ENCODE measurements at places on chromosomes 11 and 22. TPM values are rescaled to one million over a fixed set of nuclear protein-coding genes. Genes with fewer than 3 reads are reported as not detected.
A peak's percentile ranks its signal among the peaks of the same experiment; 100 is the strongest.

The OR52E8 gene
- total RNA-seq, result not detected

The MUC2 gene
- total RNA-seq, result not detected

The TYR gene
- not detected for total RNA-seq

The ANKK1 gene
- not detected for total RNA-seq

- peaks cover 24% of the 10 kb centered on the region for H3K4me1 ChIP-seq
- peaks cover 23% of the 10 kb centered on the region for H3K36me3 ChIP-seq
- H3K4me3 ChIP-seq, result no peak overlapping the region
- H3K27me3 ChIP-seq, result no peaks in the 10 kb centered on the region
Measured at GRCh38 chr11:32581556-32581955, 2.1 kb upstream of the EIF3M start.

- peak overlapping the region; percentile 70 for H3K27ac ChIP-seq
- no peak for DNase-seq
- H3K4me3 ChIP-seq, result no peak overlapping the region
- H3K36me3 ChIP-seq, result no peaks in the 10 kb centered on the region
- H3K27me3 ChIP-seq, result no peaks in the 10 kb centered on the region
Measured at GRCh38 chr11:132358573-132358953, 988.1 kb downstream of the NTM start.

GRCh38 chr22:25027959-25028840 is 75.7 kb downstream of the KIAA1671 start:
- H3K4me3 ChIP-seq, result no peak overlapping the region
- H3K27ac ChIP-seq, result no peak overlapping the region
- peaks cover 4% of the 10 kb centered on the region for H3K27me3 ChIP-seq
- no peaks in the 10 kb centered on the region for H3K36me3 ChIP-seq
- peak; percentile 33 for DNase-seq

DNA sequence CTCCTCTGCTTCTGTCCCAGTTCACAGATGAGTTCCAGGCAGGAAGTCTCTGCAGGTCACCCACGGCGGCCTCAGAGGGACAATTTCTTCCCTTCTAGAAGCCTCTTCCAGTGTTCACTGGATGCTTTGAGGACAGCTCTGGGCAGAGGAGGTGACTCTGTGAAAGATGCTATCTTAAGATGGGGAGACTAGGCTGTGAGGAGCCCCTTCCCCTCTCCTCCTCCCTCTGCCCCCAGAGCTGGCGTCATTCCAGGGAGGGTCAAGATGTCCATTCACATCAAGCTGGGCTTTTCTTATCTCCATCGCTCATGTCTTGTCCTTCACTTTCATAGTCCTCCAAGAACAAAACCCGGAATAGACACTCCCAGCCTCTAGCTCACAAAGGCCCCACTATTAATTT is 3.3 kb downstream of the APLNR start:
- no peak for DNase-seq
- H3K36me3 ChIP-seq, result no peaks in the 10 kb centered on the region
- H3K27ac ChIP-seq, result no peak overlapping the region
- H3K27me3 ChIP-seq, result peaks cover 65% of the 10 kb centered on the region
- H3K4me1 ChIP-seq, result peaks cover 7% of the 10 kb centered on the region

DNA sequence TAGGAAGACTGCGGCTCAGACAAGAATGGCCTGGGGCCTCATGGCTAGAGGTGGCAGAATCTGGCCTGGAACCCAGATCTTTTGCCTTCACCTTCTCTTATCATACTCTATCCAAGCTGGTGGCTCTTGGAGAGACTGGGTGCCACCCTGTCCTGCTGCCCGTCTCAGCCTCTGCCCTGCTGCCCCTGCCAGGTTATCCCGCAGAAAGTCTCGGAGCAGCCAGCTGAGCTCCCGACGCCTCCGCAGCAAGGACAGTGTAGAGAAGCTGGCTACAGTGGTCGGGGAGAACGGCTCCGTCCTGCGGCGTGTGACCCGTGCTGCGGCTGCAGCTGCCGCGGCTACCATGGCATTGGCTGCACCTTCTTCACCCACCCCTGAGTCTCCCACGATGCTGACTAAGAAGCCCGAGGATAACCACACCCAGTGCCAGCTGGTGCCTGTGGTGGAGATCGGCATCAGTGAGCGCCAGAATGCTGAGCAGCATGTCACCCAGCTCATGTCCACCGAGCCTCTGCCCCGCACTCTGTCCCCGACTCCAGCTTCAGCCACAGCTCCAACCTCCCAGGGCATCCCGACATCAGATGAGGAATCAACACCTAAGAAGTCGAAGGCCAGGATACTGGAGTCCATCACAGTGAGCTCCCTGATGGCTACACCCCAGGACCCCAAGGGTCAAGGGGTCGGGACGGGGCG is 5.9 kb downstream of the INCENP start:
- H3K4me1 ChIP-seq, result peaks cover 51% of the 10 kb centered on the region
- H3K27ac ChIP-seq, result no peak overlapping the region
- H3K27me3 ChIP-seq, result no peaks in the 10 kb centered on the region
- no peak overlapping the region for H3K4me3 ChIP-seq
- no peak for DNase-seq
- H3K36me3 ChIP-seq, result peaks cover 79% of the 10 kb centered on the region

GRCh38 chr22:39115977-39116621 is 19.1 kb downstream of the APOBEC3H start:
- peak overlapping the region; percentile 51 for H3K27ac ChIP-seq
- peaks cover 40% of the 10 kb centered on the region for H3K4me1 ChIP-seq
- H3K36me3 ChIP-seq, result no peaks in the 10 kb centered on the region
- H3K4me3 ChIP-seq, result no peak overlapping the region
- no peak for DNase-seq
- no peaks in the 10 kb centered on the region for H3K27me3 ChIP-seq

GRCh38 chr11:369336-370018 is at the start of gene B4GALNT4:
TSS of gene B4GALNT4 (plus strand) at chr11:369499. CDS start at chr11:369804, 305 bp downstream.
- peaks cover 8% of the 10 kb centered on the region for H3K4me1 ChIP-seq
- no peak for DNase-seq
- H3K27me3 ChIP-seq, result peaks cover 36% of the 10 kb centered on the region
- peak within 1 kb of the TSS; percentile 37 for H3K4me3 ChIP-seq

GRCh38 chr22:22771696-22772377 is 115.8 kb upstream of the IGLL5 start:
- no peaks in the 10 kb centered on the region for H3K36me3 ChIP-seq
- no peaks in the 10 kb centered on the region for H3K4me1 ChIP-seq
- peaks cover 18% of the 10 kb centered on the region for H3K27me3 ChIP-seq

DNA sequence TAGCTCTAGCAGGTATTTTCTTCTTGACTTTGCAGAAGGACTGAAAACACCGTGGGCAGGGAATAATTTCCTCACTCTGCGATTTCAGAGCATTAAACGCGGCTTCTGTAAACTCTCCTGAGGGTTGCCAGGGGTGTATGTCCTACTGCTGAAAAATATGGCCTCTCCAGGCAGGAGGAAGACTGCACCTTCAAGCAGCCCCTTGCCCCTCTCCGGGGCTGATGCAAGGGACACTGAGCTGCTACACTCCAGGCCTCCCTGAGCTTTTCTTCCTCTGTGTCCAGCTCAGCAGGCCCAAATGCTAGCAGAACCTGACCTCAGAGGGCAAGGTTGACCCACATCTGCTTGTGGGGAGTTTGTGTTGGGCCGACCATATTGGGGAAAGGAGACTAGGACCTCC is 2.2 kb downstream of the CD6 start:
- H3K27me3 ChIP-seq, result no peaks in the 10 kb centered on the region
- no peak for DNase-seq
- H3K4me1 ChIP-seq, result peaks cover 59% of the 10 kb centered on the region
- H3K36me3 ChIP-seq, result peaks cover 57% of the 10 kb centered on the region

GRCh38 chr22:37388538-37388937 is 38.7 kb downstream of the ELFN2 start:
- H3K4me1 ChIP-seq, result no peaks in the 10 kb centered on the region
- H3K36me3 ChIP-seq, result no peaks in the 10 kb centered on the region
- no peak for DNase-seq

DNA sequence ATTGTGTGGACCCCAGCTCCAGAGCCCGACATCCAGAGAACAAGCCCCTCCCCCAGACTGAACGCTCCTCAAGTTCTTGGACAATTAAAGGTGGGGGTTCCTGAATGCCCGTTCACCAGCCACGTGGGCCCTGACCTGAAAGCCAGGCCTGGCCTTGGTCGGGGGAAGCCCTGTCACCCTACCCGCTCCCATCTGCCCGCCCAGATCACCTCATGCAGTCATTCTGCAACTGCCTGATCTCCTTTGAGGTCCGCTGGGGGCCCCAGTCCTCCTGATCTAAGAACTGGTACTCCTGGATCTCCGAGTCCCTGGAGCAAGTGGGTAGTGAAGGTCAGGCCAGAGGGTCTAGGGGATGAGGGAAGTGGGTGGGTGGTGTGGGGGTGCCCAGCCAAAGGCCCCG is 9.1 kb upstream of the NAALADL1 start:
- no peaks in the 10 kb centered on the region for H3K36me3 ChIP-seq
- peaks cover 2% of the 10 kb centered on the region for H3K27me3 ChIP-seq
- H3K4me3 ChIP-seq, result no peak overlapping the region

GRCh38 chr11:112523031-112523430 is 262.4 kb upstream of the PLET1 start:
- no peak overlapping the region for H3K4me3 ChIP-seq
- no peak overlapping the region for H3K27ac ChIP-seq
- peaks cover 9% of the 10 kb centered on the region for H3K4me1 ChIP-seq
- no peak for DNase-seq
- peaks cover 5% of the 10 kb centered on the region for H3K27me3 ChIP-seq
- no peaks in the 10 kb centered on the region for H3K36me3 ChIP-seq

DNA sequence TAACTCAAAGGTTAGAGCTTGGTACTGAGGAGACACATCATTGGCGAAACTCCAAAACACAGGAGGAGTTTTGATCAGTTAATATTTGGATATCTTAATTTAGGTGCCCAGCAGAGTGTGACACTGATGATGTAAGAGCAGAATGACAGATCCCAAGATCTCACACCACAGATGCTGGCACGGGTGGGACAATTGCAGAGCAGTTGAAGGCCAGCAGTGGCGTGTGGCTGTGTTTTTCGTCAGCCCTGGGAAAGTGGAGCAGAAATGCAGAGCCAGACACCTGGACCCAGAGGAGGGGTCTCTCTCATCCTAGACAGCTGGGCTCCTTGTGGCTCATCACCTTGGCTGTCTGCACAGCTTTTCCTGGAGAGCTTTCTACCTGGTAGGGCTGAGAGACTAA is 59.7 kb upstream of the CTTN start:
- no peaks in the 10 kb centered on the region for H3K27me3 ChIP-seq
- no peak for DNase-seq
- no peaks in the 10 kb centered on the region for H3K4me1 ChIP-seq
- no peak overlapping the region for H3K4me3 ChIP-seq

DNA sequence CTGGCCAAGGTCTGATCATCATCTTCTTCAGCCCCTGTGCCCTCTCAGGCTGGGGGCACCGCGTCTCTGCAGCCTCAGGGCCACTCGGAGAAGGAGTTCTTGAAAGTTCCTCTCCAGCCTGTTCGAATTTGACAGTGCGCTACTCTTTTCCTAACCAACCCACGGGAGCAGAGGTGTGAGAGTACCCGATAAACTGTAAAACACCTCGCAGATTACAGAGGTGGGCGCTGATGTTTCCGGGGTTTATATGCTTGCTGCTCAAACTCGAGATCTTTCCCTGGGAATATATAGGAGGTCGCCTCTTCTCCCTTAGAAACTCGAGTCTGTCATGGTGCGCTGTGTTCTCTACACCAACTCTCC is 515 bp downstream of the CTR9 start:
- DNase-seq, result no peak
- H3K27me3 ChIP-seq, result no peaks in the 10 kb centered on the region
- H3K4me3 ChIP-seq, result peak overlapping the region; percentile 95
- H3K4me1 ChIP-seq, result peaks cover 31% of the 10 kb centered on the region
- peak overlapping the region; percentile 89 for H3K27ac ChIP-seq

DNA sequence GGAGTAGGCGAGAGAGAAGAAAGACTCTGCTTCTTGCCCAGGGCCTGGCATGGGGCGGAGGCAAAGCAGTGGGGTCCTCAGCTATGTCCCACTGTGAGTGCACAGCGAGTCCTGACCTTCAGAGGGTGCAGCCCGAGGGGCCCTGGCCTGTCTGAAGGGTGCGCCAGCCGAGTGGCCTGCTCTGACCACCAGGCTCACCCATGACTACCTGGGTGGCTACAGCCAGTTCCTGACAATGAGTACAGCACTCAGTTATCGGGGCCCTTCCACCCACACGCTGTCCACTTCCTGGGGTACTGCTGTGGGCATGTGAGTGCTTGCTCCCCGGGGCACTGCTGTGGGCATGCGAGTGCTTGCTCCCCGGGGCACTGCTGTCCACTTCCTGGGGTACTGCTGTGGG is 74.1 kb upstream of the B3GAT1 start:
- no peak overlapping the region for H3K27ac ChIP-seq
- H3K4me1 ChIP-seq, result no peaks in the 10 kb centered on the region
- DNase-seq, result no peak
- H3K27me3 ChIP-seq, result no peaks in the 10 kb centered on the region
- no peak overlapping the region for H3K4me3 ChIP-seq
- no peaks in the 10 kb centered on the region for H3K36me3 ChIP-seq

- H3K4me3 ChIP-seq, result no peak overlapping the region
- no peak overlapping the region for H3K27ac ChIP-seq
Measured at GRCh38 chr11:20782775-20783174, 113.4 kb downstream of the NELL1 start.

GRCh38 chr11:34825670-34826383 is 90.4 kb downstream of the APIP start:
- H3K27me3 ChIP-seq, result peaks cover 8% of the 10 kb centered on the region
- H3K36me3 ChIP-seq, result no peaks in the 10 kb centered on the region
- no peaks in the 10 kb centered on the region for H3K4me1 ChIP-seq
- H3K4me3 ChIP-seq, result no peak overlapping the region
- DNase-seq, result no peak
- H3K27ac ChIP-seq, result no peak overlapping the region

- H3K4me3 ChIP-seq, result no peak overlapping the region
- no peak for DNase-seq
- peaks cover 26% of the 10 kb centered on the region for H3K36me3 ChIP-seq
- no peaks in the 10 kb centered on the region for H3K27me3 ChIP-seq
Measured at GRCh38 chr22:20748082-20748481, 25.8 kb upstream of the SERPIND1 start.

GRCh38 chr11:102280245-102280833 is 36.9 kb upstream of the BIRC3 start:
- no peaks in the 10 kb centered on the region for H3K36me3 ChIP-seq
- no peak overlapping the region for H3K27ac ChIP-seq
- peaks cover 10% of the 10 kb centered on the region for H3K27me3 ChIP-seq
- H3K4me3 ChIP-seq, result no peak overlapping the region
- DNase-seq, result no peak
- peaks cover 10% of the 10 kb centered on the region for H3K4me1 ChIP-seq

GRCh38 chr11:62574363-62575071 is 826 bp upstream of the EEF1G start:
- no peak for DNase-seq
- H3K4me1 ChIP-seq, result peaks cover 51% of the 10 kb centered on the region
- H3K27ac ChIP-seq, result peak overlapping the region; percentile 97

DNA sequence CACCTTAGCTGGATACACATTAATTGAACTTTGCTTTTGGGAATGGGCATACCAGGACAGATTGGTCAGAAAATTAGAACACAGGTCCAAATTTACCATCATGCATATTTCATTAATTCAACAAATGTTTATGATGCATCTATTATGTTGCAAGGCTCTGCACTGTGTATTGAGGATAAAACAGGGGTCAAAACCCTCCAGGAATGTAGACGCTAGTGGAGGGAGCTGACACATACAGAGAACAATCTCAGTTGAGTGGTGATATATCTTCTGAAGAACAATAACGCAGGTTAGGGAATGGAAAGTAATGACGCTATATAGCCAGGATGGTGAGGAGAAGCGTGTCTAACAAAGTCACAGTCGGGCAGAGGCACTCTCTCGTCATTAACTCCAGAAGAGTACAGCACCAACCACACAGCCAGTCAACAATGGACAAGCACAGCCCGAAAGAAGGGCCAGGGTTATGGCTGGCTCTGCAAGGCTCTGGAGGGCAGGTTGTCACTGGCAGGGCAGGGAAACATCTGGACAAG is 3.8 kb downstream of the FLI1 start:
- no peak for DNase-seq
- no peak overlapping the region for H3K4me3 ChIP-seq
- peaks cover 74% of the 10 kb centered on the region for H3K4me1 ChIP-seq
- H3K36me3 ChIP-seq, result peaks cover 63% of the 10 kb centered on the region

GRCh38 chr11:126791991-126792390 is 208.6 kb downstream of the KIRREL3 start:
- H3K4me1 ChIP-seq, result no peaks in the 10 kb centered on the region
- H3K27me3 ChIP-seq, result no peaks in the 10 kb centered on the region
- no peak overlapping the region for H3K4me3 ChIP-seq
- no peaks in the 10 kb centered on the region for H3K36me3 ChIP-seq

Data from activated CD8-positive, alpha-beta T cell treated with anti-CD3 and anti-CD28 coated beads, Interleukin-2, amount 10 ng/mL, durations not matched to agents 7 days and 5 days (primary cell).